ENCODE measurements at places on chromosomes 2 and 18.

- peak; percentile 93 for DNase-seq
These were observed 7.7 kb downstream of the ZSCAN30 start for GRCh38 chr18:35282353-35282752.

- no peak for DNase-seq
These were observed 469.4 kb downstream of the IRS1 start for GRCh38 chr2:226330206-226330605.

GRCh38 chr2:75574106-75574505 lies 13.4 kb upstream of the EVA1A start:
- DNase-seq: peak; percentile 64

DNA sequence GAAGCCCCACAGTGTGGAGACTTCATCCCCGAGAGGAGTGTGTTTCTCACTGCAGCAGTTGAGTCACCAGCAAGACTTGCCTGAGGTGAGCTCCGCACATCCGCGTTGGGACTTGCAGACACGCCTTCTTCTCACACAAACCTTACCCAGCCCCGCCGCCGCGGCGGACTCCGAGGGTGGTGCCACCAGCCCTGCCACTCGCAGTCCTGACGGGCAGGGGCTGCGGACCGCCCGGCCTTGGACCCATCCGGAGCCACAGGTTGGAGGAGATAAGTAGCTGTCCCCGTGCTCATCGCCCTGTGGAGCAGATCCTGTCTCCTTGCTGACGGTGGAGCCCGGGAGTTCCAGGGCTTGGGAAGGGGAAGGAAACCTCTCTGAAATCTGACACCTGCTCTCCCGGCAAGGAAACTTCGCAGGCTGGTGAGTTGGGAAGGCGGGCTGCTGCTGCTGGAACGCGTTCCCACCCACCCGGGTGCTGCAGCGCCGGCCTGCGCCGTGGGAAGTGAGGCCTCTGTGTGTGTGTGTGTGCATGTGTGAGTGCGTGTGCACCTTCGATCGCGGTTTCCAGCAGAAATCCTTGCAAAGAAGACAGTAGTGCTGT lies at the start of gene RAB27B:
RAB27B (plus strand) TSS at position 197 of the 601 bp plus-strand sequence. CDS start 49,109 bp downstream, outside the sequence.
- peak; percentile 83 for DNase-seq

GRCh38 chr2:24793761-24794435 lies 673 bp downstream of the CENPO start:
- peak; percentile 62 for DNase-seq

GRCh38 chr2:216116418-216116817 lies 7.3 kb downstream of the XRCC5 start:
- no peak for DNase-seq

GRCh38 chr2:177888581-177888980 lies 184.0 kb downstream of the PDE11A start:
- no peak for DNase-seq

GRCh38 chr18:58891776-58892175 lies 27.1 kb downstream of the ZNF532 start:
- DNase-seq: peak; percentile 31

DNA sequence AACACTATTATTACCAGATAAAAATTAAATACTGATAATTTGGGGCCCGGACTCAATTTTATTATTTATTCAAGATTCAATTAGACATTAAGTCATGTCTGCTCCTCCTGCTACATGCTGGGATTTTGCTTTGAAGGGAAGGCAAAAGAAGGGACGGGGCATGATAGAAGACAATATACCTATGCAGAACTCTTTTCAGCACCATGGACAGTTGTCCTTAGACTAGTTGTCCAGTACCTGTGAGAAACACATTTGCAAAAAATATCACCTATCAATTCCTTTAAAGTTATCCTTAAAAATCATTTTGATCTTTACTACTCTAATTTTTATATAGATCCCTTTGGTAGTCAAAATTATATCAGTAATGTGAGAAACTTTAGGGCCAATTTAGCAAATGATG lies 100.2 kb upstream of the SULT1C3 start:
- DNase-seq: peak; percentile 24

- DNase-seq: peak; percentile 21
These were observed 82.7 kb downstream of the MALT1 start for GRCh38 chr18:58753976-58754375.

DNA sequence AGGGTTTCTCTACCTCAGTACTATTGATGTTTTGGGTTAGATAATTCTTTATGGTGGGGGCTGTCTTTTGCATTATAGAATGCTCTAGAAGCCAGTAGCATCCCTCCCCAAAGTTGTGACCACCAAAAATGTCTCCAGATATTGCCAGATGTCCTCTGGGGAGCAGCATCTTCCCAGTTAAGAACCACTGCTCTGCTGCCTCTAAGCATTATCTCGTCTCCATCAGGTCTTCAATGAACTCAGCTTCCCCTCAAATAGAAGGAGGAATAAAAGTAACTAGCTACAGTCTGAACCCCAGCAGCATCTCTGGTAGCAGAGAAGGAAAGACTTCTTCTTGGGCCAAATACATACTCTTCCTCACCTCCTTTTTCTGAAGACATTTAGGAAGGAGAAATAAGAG lies 244.1 kb downstream of the AGPS start:
- no peak for DNase-seq

- DNase-seq: no peak
These were observed 37.9 kb downstream of the CREB1 start for GRCh38 chr2:207567671-207568070.

DNA sequence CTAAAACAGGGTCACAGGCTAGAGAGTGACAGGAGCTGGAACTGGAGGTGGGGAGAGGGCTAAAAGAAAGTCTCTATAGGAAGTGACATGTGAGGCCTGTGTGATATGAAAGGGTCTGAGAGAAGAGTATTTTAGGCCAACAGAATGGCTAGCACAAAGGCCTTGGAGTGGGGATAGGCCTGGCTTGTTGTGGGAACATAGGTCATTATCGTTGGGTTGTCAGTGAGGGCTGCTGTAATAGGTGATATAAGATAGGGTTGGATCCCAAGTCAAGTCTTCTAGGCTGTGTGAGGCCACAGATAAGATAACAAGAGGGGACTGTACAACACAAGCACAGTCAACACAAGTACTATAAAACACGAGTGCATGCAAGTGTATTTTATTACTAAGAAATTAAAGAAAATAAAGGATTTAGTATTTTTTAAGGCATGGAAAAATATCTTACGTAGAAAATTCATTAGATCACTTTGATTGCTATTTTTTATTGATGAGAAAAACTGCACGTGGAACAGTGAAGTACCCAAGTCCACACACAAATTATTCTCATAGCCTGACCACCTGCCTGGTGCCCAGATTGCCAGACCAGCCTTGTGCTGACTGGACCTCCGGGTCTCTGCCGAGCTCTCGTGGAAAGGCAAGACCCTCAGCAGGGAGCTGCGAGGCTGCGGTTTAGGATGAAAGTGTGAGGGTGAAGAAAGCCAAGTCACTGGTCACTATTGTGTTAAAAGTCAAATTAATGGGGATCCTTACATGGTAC lies 14.1 kb downstream of the LTBP1 start:
- DNase-seq: no peak

- peak; percentile 70 for DNase-seq
These were observed 139.2 kb downstream of the LAMA3 start for GRCh38 chr18:23828426-23828825.

DNA sequence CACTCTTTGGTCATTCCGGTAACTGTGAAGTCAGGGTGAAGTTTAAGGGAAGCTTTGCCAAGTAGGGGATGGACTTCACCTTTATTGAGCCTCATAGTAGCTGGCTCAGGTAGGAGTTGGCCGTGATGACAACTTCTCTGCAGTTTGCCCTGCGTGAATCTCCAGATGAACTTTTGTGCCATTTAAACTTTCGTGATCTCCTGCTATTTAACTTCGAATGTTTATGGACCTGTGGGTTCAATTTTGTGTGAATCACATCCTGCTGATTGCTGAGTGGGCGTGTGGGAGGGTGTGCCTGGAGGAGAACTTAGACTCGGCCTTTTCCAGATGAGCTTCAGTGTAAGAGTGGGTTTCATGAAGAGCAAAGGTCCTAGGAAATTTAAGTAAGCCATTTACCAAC lies 4.2 kb downstream of the UGT1A1 start:
- peak; percentile 76 for DNase-seq

DNA sequence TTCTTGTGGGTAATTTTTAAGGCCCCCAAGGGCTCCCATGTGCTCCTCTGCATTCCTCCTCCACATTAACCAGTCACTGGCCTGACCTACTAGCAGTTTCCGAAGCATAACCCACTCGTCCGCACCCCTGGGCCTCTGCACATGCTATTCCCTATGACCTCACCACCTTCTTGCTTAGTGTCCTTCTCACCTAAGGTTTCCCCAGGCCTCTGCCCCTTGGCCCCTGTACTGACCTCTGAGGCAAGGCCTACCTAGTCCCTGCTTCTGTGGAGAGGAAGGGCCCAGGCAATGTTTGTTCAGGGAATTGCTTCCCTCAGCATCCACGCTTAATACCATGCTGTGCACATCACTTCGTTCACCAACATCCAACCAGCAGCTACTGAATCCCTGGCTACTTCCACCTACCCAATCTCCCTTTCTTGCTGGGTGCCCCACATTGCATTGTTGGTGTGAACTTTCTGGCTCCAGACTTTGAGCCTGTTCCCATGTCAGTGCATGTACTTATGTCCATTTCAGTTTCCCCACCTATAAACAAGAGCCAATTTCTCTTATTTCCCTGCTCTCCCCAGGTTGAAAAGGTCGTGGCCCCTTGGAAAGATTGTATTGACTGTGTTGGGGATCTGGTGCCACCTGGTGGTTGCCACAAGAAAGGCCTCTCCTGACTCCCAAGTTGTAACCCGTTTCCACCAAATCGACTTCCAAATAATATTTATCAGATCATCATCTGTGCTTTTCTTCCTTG lies 19.2 kb upstream of the TMEM177 start:
- peak; percentile 48 for DNase-seq

DNA sequence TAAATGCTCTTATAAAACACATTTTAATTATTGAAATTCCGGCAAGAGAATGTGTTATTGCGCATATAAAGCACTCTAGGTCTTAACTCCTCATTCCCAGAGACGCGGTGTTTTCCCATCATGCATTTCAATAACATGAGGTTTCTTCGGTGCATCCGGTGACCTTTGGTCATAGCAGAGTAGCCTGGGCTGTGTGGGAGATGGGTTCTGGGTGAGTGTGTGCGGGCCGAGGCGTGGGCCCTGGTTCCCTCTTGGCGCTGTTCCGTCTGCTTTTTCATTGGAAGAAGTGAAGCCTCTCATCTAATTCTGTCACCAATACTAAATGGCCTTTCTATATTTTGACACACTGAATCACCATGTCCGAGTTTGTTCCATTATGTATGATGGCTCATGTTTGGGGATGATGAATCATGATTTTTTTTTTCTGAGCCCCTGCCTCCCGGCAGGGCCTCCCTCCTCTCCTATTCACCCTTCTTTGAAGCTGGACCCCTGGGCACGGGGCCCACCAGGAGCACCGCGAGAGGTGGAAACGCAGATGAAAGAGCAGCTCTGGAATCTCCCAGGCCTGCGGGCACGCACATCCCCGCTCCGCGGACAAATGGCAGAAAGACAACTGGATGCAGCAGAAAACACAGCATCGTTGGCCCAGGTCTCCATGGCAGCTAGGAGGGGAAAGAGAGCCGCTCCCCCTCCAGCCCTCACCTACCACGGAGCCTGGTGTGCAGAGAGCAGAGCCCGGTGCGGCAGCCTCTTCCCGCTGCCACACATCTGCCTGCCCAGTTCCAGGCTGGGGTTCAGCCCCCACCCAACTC lies 85.8 kb upstream of the HPCAL1 start:
- no peak for DNase-seq

- DNase-seq: no peak
These were observed 135.6 kb downstream of the SMAD7 start for GRCh38 chr18:48815179-48815515.

GRCh38 chr18:44943311-44943881 lies 262.7 kb downstream of the SETBP1 start:
- peak; percentile 75 for DNase-seq

- DNase-seq: peak; percentile 57
These were observed 28.8 kb upstream of the DDX18 start for GRCh38 chr2:117785740-117786139.

- no peak for DNase-seq
These were observed 969.7 kb downstream of the DSC3 start for GRCh38 chr18:30072609-30073385.

DNA sequence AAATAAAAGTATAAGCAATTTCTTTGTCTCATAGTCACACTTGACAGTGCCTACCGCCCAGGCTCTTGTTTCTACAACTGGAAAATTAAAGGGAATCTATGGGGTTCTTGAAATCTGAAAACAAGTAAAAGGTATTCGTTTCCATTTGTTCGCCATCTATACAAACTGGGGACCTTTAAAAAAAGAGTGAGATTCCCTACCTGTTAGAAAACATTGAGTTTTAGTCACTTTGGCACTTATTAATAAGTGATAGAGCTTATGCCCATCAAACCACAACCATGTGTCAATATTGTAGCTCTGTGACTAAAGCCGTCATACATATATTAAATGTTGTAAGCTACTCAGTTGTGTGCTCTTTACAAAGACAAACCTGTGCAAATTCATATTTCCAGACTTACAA lies 13.2 kb downstream of the FN1 start:
- peak; percentile 2 for DNase-seq

DNA sequence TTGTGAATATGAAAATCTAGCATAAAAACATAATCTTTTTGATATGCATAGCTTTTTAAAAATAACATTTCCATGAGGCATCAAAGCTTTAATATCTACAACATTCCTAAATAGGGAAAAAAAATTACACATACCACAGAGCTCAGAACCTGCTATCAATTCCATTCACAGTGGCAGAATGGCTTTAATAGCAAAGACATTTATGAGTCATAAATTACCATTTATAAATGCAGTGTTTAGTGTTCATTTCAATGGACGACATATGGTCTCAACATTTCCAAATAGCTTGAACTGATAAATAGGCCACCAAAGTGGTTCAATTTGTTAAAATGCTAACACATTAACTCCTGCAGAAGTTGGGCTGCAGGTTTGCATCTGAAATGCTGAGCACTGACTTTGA lies 600.6 kb upstream of the SETBP1 start:
- no peak for DNase-seq

DNA sequence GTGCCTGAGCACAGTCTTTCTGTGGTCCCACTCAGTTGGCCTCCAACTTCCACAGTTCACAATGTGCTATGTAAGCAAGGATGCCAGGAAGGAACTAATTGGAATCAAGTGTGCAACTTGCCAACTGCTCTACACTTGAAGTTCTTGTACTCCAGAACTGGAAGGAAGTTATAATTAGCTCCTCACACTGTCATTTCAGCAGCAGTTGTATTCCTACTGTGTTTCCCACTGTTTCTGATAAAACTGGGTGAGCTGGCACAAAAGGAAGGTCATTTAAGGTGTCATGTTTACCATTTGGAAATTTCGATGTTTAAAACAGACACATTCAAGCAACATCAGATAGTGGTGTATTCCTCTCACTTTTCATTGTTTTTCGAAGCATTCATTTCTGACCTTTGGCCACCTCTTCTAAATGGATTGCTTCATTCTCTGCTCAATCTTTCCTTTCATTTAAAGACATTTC lies 84.2 kb downstream of the ANTXR1 start:
- DNase-seq: no peak

- no peak for DNase-seq
These were observed 130.6 kb upstream of the SALL3 start for GRCh38 chr18:78849046-78849445.

DNA sequence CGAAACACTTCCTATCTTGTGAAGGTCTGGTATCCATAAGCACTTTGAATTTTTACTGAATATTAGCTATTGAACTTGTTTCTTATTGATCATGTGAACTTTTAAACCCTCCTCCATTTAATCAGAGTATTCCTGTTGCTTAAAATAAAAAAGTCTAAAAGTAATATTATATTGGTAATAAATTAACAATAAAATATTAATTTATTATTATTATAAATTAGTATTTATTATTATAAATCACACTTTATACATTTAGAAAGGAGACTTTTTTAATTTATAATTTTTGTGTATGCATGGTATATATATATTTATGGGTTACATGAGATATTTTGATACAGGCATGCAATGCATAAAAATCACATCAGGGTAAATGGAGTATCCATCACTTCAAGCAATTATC lies 295.4 kb upstream of the NETO1 start:
- DNase-seq: no peak

Measured in EH (cell line).